Activated CD8-positive, alpha-beta memory T cell treated with anti-CD3 and anti-CD28 coated beads for 1 hour (primary cell): ENCODE measurements at places on chromosomes 6 and 20.
A peak's percentile ranks its signal among the peaks of the same experiment; 100 is the strongest.

- no peak for DNase-seq
These were observed 41.7 kb downstream of the SLC9A8 start for GRCh38 chr20:49854190-49854875.

DNA sequence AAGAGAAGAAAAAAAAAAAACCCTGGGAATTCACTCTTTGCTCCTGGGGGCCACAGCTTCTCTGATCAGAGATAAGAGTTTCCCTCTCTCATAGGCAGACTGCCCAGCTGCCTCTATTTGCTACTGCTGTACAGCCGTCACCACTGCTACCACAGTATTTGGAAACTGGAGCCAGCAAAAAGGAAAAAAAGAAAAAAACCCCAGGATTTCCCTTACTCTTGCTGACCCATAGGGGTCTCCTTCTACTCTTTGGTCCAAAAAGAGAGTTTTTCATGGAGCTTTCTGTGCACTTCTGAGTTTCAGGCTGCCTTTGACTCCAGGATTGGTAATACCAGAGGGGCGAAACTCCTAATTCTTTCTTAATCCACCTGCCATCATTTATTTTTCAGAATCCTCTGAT, 89.7 kb downstream of the MDGA1 start:
- DNase-seq: no peak

- no peak for DNase-seq
These were observed 586.0 kb upstream of the CHD6 start for GRCh38 chr20:42204109-42204660.

- DNase-seq: no peak
These were observed 2.5 kb upstream of the MMP9 start for GRCh38 chr20:46006022-46006705.

GRCh38 chr6:43407296-43407695, 20.0 kb upstream of the ABCC10 start:
- no peak for DNase-seq

GRCh38 chr20:14303651-14304050, 33.8 kb downstream of the FLRT3 start:
- no peak for DNase-seq

DNA sequence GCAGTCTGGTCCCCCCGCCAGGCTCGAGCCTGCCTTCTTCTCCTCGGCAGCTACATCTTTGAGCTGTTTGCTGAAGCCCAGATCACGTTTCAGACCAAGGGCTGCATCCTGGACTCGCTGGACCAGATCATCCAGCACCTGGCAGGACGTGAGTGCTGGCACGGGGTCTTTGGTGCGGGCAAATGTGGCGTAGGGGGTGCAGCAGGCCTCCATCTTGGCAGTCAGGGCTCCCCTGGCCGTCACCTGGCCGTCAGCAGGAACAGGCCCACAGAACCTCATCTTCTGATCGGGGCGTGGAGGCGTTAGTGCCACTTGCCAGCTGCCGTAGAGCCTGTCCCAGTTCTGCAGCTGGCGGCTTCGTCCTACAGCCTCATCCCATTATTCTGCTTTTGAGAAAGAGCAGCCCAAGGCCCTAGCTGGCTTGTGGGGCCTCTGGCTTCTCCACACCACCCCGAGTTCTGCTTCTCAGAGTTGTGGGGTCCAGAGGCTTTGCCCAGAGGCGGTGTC, 16.6 kb upstream of the TNFRSF6B start:
- no peak for DNase-seq

DNA sequence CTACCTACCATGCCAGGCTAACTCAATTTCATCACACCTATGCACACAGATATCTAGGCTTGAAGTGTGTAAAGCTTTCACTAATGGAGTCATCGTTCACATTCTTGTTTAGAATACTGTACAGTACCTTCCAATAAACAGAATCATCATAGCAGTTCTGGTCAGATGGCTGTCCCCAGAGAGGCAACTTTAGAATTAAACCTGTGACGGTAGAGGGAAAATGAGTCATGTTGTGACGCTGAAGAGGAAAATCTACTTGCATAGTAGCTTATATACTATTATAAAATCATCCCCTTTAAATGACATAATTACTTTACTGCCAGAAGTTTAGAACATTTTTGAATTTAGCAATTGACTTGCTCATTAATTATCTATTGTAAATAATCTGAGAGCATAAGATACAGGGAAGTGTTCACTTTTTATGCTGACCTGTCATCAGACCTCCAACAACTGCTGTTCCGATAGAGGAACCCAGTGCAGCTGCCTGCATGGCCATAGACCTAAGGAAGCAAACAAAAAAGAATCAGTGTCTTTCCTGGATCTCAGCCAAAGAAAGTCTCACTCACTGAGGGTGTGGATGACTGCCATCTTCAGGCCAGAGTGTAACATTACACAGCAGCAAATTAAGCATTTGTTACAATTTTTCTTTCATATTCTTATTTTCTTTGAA, 29.8 kb downstream of the RHAG start:
- no peak for DNase-seq

- DNase-seq: no peak
These were observed 37.6 kb upstream of the SUPT3H start for GRCh38 chr6:45415315-45415714.

DNA sequence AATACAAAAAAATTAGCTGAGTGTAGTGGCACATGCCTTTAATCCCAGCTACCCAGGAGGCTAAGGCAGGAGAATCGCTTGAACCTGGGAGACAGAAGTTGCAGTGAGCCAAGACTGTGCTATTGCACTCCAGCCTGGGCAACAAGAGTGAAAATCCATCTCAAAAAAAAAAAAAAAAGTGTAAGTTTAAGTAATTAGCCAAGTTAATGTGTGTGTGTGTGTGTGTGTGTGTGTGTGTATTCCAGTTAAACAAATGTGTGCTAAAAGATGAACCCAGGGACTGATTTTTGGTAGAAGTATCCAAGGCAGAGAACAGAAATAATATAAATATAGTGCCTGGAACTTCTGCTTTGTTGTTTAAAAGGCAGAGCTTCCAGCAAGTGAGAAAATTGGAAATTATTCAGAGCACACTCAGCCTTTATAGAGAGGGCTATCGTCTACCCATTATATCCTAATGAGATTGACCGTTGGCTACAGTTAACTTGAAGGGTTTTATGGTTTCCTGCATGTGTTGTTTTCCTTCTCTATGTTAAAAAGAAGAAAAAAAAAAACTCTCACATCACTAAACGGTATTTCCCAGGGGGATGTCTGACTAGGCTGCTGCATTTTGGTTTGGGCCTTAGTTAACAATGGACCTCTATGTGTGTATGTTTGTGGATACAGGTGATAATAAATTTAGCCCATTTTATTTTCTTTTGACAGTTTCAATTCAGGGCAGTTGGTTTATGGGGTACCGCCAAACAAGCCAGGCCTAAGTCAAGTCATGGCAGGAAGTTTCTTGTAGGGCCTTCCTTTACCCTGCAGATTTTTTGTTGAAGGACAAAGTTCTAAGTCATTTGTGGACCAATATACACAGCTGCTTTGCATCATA, 9.8 kb downstream of the SOX4 start:
- DNase-seq: no peak

GRCh38 chr20:34629342-34629741, 47.5 kb downstream of the PIGU start:
- DNase-seq: no peak

- peak; percentile 8 for DNase-seq
These were observed 543.4 kb downstream of the CD83 start for GRCh38 chr6:14660806-14661579.

DNA sequence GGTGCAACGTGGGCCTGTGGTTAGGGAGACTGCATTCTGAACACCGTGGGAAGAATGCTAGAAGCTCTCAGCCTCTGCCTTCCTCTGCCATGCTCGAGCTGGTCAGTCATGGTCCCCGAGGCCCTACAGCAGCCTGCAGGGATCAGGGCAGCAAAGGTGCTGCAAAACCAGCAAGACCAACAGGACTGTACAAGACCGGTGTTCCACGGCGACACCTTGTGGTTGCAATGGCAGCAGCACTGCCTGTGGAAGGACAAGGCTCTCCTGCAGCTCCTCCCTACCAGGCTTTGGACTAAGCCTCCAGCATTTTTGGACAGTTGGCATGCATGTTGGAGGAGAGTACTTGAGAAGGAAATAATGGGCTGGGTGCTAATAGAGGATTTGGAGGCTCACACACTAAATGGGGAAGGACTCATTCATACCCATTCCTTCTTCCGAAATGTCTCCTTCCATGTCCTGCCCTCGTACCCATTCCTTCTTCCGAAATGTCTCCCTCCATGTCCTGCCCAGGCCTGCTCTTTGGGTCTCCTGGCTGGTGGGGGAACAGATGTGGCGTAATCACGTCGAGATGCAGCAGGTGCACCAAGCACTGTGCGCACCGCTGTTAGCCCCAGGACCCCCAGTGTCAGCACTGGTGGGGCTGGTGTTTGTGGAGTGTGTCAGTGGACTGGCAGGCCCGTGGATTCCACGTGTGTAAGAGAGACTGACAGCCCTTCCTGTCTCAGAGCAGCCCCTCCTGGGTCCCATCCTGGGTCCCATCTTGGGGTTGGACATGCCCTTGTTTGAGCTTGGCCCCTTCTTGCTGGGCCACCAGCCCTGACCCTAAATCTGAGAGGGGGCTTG, 18.6 kb upstream of the MYT1 start:
- no peak for DNase-seq

DNA sequence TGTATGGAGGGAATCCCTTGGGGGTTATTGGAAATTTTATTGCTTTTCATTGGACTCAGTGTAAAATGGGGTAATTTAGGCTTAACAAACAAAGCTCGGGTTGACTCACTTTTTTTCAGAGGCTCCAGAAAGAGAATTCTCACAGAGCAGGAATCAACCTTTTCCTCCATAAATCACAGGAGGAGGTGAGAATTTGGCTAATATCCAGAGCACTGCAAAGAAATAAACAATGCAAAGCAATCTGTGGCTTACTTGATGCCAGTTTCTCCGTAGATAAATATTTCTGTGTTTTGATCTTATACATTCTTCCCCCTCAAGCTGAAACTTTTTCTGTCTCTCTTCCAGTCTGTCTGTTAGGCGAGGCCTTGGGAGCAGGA, 176.6 kb downstream of the TSHZ2 start:
- no peak for DNase-seq

- DNase-seq: no peak
These were observed 97.5 kb downstream of the ARHGAP18 start for GRCh38 chr6:129612440-129612839.

DNA sequence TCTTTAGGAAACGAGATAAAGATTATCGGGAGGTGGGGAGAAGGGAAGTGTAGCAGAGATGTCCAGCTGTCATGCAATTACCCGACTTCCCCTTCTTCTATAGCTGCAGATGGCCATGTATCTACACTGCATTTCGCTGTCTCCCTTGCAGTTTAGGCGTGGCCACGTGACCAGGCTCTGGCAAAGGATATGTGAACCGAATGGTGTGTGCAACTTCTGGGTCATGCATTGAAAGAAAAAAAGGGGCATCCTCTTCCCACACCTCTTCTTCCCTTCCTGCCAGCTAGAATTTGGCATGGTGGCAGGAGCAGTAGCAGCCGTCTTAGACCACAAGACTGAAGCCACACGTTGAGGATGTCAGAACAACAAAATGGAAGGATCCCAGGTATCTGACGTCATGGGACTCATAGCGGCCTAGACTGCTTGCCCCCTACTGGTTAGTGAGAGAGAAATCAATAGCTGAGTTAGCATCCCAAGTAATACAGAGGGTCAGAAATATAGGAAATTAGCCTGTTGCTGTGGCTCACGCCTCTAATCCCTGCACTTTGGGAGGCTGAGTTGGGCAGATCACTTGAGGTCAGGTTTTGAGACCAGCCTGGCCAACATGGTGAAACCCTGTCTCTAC, 32.8 kb downstream of the TCF15 start:
- DNase-seq: no peak

GRCh38 chr20:50730765-50731054, 670 bp upstream of the PARD6B start:
- no peak for DNase-seq
